ENCODE measurements at places on chromosomes 1 and 21. TPM values are rescaled to one million over a fixed set of nuclear protein-coding genes. Genes with fewer than 3 reads are reported as not detected.

DNA sequence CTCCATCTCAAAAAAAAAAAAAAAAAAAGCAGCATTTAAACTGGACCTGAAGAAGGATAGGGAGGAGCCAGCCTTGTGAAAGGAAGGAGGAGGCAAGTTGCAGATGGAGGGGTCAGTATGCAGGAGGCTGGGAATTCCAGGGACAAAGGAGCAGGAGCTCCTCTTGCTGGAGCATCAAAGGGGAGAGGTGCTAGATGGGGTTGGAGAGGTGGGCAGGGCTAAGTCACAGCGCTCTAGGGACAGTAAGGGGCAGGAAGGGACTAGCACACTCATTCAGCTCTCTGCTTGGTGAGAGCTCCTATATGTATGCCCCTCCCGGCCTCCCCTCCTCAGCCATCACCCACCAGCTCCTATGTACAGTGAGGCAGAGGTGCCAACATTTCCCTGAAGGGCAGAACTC, 26.8 kb downstream of the MAP7D1 start:
- no peak for DNase-seq

PIK3CD gene
- total RNA-seq, result 4.5 TPM

GRCh38 chr1:48675251-48675650, 101.4 kb downstream of the BEND5 start:
- DNase-seq, result no peak

DNA sequence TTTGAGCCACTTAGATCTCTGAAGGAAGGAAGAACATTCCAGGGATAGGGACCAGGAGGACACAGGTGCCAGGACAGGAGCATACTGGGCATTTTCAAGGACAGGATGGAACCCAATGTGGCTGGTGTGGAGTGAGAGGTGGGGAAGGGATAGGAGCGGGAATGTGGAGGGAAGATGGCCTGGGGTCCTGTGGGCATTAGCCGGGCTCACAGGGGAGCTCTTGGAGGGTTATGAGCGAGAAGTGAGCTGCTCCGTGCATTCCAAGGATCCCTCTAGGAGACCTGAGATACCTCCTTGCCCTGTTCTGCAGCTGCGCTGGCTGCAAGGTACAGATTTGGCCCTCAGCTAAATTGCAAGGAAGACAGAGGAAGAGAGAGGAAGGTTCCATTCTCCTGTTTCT, 87.5 kb downstream of the IER5 start:
- no peak for DNase-seq

CDKN2C gene
- total RNA-seq, result 18.5 TPM

CD34 gene
- total RNA-seq, result 62.4 TPM

Measured in dermis blood vessel endothelial cell (primary cell).